ENCODE measurements at places on chromosomes 3 and 15.

GRCh38 chr15:93866948-93867347 is 364.4 kb upstream of the MCTP2 start:
- no peak for DNase-seq

- DNase-seq = no peak
These were observed 42.9 kb downstream of the TBC1D2B start for GRCh38 chr15:78034495-78035191.

DNA sequence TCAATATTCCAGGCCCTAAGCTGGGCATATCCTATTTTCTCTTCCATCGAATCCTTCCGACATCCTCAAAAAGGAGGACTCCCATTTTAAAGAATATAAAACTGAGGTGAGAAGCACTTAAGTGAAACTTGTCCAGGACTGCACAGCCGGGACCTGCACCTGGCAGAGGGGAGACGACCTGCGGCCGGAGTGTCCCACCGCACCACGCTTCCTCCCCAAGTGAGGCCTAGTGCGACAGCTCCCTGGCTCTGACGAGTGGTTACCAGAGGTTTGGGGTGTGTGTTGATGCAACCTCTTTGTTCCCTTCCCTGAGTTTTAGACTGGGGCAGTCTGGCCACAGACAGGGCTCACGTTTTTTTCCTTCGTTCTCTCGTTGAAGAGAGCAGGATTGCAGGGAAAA is 24.9 kb upstream of the ATP2B2 start:
- DNase-seq = no peak

GRCh38 chr3:177598097-177598833 is 401.0 kb upstream of the TBL1XR1 start:
- no peak for DNase-seq

DNA sequence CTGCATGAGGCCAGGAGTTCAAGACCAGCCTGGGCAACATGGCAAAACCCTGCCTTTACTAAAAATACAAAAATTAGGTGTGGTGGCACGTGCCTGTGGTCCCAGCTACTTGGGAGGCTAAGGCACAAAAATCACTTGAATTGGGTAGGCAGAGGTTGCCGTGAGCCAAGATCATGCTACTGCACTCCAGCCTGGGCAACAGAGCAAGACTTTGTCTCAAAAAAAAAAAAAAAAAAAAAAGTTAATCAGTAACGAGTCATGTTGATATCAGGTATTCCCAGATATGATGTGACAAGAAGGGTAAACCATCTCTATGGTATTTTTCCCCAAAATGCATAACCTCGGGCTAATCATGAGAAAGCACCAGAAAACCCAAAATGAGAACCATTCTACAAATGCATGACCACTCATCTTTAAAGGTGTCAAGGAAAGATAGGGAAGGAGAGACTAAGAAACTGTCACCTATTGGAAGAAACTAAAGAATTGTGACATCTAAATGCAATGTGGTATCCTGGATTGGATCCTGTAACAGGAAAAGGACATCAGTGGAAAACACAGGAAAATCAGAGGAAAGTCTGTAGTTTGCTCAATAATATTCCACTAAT is 66.5 kb upstream of the MAP4 start:
- no peak for DNase-seq

DNA sequence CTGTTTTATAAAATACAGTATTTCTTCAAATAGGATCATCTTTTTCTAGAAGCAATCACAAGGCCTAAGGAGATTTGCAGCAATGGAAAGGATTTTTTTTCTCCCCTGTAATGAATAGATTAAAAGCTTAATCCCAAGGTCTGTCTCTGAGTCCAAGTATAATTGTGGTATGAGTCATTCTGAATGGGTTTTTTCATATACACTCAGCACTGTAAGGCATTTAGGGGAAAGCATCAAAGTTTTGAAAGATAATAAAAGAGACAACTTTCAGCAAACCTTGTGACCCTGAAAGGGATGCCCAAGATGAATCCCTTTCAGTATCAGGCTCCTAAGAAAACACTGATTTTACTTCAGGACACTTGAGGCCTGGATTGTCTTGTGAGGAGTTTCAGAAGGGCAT is 23.3 kb upstream of the LARS2 start:
- DNase-seq = no peak

- no peak for DNase-seq
These were observed 791 bp downstream of the GYG1 start for GRCh38 chr3:148992027-148992634.

- no peak for DNase-seq
These were observed 239.7 kb upstream of the BHLHE40 start for GRCh38 chr3:4739289-4740236.

GRCh38 chr3:195069501-195070251 is 201.3 kb downstream of the XXYLT1 start:
- no peak for DNase-seq

DNA sequence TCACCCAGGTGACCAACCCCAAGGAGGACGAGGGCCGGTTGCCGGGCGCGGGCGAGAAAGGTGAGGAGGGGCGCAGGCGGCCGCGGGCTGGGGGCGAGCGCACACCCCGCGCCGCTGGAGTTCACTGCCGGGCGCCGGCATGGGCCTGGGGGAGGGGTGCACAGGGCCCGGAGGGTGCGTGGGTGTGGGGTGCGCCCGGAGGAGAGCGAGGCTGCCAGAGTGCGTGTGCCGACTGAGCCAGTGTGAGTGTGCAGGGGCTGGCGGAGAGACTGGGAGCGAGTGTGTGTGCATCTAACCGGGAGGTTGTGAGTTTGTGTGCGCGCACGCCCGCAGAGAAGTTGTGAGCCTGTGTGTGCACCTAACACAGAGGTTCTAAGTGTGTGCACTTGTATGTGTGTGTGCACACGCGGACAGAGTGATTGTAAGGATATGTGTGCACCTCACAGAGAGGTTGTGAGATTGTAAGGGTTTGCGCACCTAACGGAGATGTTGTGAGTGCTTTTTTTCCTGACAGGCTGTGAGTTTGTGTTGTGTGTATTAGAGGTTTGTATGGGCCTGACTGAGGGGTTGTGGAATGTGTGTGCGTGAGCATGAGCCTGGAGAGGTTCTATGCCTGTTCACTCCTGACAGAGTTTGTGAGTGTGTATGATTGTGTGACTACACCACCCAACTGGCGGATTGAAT is 681 bp downstream of the CTDSPL start:
- DNase-seq = peak; percentile 26

GRCh38 chr15:87387766-87388165 is 868.8 kb downstream of the NTRK3 start:
- no peak for DNase-seq

GRCh38 chr3:31086148-31086547 is 191.7 kb upstream of the GADL1 start:
- no peak for DNase-seq

GRCh38 chr3:31450345-31450744 is 82.4 kb upstream of the STT3B start:
- no peak for DNase-seq

- DNase-seq = no peak
These were observed 665.0 kb downstream of the OTOL1 start for GRCh38 chr3:162161595-162161994.

DNA sequence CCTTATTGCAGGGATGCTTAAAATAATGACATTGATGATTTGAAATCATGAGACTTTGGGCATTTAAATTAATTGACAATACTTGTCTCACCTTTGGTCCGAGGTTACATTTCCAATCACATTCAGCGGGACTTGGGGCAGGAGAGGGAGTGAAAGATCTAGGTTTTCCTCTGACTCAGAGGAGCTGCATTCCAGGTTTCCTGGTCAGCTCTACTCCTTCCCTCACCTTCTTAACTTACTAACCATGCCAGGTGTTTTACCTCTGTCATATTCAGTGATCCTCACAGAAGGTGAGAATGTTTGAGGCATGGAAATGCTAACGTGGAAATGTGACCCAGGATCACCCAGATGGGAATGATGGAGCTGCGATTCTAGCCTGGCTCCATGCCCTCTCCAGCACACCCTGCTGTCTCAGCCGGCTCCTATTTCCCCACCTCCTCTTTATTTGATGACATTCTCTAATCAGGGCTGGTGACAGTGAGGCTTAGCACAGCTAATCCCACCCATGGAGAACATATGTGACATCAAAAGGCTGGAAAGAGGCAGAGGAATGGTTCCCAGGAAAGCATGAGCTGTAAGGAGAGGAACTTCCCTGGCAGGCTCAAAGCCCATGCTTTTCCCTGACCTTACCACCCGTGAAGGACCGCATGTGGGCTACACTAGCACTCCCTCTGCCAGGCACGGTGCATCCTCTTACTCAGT is 38.7 kb downstream of the THSD4 start:
- no peak for DNase-seq

DNA sequence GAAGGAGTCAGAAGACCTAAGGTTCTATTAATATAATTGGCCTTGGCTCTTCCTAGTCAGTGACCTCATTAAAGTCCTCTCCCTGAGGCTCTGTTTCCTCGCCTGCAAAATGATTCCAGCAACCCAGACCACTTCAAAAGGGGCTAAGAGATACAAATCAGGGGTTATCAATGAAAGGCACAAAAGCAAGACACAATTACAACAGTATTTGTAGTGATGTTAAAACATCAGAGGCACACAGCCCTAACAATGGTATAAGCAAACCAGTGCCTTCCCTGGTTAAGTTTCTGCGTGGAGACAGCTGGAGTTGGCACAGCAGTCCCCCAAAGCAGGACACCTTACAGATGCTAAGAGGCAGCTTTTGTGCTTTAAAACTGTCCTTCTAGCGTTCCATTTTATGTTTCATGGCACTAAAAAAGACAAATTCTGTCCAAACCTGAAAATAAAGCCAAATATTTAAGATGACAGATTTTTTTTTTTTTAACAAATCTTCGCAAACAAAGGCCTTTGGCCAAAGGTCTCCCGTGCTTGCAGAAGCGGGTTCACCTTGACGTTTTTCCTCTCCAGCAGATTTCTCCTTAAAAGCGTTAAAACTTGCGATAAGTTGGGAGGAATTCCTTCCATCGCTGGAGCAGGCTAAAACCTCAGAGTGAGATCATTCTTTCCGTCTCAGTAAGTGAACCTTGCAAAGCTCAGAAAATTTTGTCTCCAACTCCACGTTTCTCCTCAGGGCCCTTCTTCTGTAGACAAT is 999 bp downstream of the ZNF280D start:
- no peak for DNase-seq

- no peak for DNase-seq
These were observed 51.2 kb downstream of the CFAP20DC start for GRCh38 chr3:58998476-58999117.

GRCh38 chr15:80934761-80935221 is 54.8 kb downstream of the MESD start:
- DNase-seq = no peak

DNA sequence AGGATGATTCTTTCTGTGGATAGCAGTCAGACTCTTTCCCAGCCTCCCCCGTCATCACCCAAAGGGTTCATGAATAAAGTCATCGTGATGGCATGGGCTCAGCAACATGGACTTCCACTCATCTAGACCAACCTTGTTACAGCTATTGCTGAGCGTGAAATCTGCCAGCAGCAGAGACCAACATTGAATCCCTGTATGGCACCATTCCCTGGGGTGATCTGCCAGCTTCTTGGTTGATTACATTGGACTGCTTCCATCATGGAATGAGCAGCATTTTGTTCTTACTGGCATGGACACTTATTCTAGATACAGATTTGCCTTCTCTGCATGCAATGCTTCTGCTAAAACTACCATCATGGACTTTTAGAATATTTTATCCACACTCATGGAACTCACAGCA is 195.6 kb upstream of the AZI2 start:
- no peak for DNase-seq

- DNase-seq = no peak
These were observed 31.4 kb downstream of the SEMA7A start for GRCh38 chr15:74402337-74402841.

DNA sequence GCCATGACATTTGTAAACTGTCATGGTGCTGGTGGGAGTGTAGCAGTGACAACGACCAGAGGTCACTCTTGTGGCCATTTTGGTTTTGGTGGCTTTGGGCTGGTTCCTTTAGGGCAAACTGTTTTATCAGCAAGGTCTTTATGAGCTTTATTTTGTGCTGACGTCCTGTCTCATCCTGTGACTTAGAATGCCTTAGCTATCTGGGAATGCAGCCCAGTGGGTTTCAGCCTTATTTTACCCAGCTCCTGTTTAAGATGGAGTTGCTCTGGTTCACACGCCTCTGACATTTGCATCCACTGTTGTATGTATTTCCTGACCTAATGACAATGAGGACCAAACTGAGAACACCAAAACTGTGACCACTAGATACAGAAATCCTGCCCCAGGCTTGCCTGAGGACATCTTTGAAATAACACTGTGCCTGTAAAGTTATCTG is 37.6 kb downstream of the RAB8B start:
- no peak for DNase-seq
